ENCODE measurements at places on chromosomes 6 and 20.

- no peak for DNase-seq
Observed at GRCh38 chr6:2971420-2972218, at the start of gene SERPINB6. SERPINB6 (minus strand) TSS chr6:2971567; CDS start chr6:2959332, 12,235 bp downstream.

- DNase-seq, result no peak
Observed at GRCh38 chr6:74577619-74578018, 628.2 kb downstream of the COL12A1 start.

DNA sequence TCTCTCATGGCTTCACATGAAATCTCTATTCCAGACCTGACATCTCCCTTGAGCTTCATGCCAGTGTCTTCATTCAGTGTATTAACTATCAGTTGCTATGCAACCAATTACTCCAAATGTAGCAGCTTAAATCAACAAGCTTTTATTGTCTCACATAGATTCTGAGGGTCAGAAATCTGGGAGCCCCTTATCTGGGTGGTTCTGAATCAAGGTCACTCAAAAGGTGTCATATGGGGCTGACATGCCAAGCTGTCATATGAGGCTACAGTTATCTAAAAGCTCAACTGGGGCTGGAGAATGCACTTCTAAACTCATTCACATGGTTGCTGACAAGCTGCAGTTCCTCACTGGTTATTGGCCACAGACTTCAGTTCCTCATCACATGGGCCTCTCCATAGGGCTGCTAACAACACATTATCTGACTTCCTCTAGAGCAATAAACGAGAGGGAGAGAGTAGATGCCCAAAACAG is 7.3 kb upstream of the CGA start:
- no peak for DNase-seq

DNA sequence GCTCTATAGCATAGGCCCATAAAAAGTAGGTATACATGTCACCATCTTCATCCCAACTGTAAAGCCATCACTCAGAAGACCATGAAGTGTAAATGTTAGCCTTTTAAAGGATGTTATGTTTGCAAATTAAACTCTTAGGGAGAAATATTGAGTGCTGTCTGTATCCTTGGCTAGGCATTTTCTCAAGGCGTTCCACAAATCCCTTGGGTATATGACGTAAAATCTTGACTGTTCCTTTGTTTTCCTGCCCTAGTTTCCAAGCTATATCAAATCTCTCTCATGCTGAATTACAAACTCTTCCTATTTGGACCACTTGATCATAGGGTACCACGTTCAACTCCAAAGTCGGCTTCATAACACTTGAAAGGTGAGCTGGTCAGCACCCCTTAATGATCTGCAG is 486.2 kb downstream of the HDGFL1 start:
- DNase-seq, result no peak

GRCh38 chr6:36196113-36196879 is at the start of gene BRPF3:
BRPF3 (plus strand) TSS chr6:36196744; CDS start chr6:36200323, 3,579 bp downstream.
- DNase-seq, result peak; percentile 28

DNA sequence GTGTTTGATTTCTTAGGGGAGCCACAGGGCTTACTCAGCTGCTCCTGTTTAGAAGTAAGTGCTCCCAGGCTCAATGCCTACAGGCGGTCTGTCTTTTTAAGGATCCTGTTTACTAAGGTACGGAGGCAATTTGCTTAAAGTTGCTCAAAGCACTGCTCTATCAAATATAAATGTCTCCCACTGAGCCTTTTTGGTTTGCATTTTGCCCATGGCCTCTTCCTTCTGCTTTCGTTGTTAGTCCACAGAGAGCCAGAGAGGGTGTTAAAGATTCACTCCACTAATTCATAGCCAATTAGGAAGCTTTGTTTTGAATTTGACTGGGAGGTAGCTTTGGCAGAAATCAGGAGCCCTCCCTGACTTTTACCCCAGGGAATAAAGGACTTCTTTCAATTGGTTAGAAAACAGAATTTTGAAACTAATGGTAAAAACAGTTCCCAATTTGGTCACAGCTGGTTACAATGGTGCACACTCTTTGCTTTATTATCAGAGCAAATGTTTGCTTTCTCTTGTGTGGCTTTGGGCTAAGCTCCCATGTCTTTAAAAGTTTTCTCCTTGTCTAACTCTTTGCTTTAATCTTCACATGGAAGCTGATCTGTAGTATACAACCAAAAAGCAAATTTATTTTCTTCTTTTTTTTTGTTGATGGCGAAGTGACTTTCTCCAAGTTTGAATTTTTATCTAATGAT is 126.2 kb downstream of the IMPG1 start:
- DNase-seq, result no peak

DNA sequence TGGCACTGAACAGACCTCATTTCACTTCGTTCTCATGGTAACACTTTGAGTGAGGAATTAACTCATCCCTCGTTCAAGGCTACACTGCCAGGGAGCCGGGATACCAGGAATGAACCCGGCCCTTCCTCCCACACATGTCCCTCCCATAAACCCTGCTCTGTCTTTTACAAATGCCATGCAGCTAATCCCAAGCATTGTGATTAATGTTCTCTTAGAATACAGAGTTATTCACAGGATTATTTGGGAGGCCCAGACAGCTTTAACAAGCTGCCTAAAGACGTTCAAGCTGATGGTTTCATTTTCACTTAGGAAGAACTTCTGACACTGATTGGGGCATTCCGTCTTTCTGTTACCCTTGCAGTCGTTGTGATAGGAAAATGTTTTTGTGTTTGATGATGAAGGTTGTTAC is 42.5 kb upstream of the CD83 start:
- DNase-seq, result no peak

- DNase-seq, result peak; percentile 7
Observed at GRCh38 chr6:166540631-166541331, 45.7 kb downstream of the RAMACL start.

DNA sequence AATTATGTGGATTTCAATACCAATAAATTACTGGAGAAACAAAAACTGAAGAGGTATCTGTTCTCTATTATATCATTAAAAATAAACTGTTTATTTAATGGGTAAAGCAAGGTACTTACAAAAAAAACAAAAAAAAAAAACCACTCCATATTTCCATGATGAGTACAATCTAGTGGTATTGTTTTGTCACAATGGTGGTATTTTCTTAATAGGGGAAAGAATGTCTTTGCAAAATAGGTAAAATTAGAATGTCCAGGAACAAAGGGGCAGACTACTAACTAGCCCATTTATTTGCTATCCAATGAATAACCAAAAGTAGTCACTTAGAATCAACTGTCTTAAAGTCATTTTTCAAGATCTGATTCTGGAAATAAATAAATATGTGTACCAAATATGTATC is 92.0 kb downstream of the ARHGAP18 start:
- no peak for DNase-seq

- DNase-seq, result peak; percentile 44
Observed at GRCh38 chr6:25962149-25963127, at the start of gene TRIM38. TRIM38 (plus strand) TSS chr6:25962802; CDS start chr6:25966523, 3,721 bp downstream.

- DNase-seq, result no peak
Observed at GRCh38 chr6:8578006-8578405, 142.7 kb upstream of the SLC35B3 start.

GRCh38 chr6:127496471-127496870 is 22.7 kb downstream of the MTCL3 start:
- no peak for DNase-seq

DNA sequence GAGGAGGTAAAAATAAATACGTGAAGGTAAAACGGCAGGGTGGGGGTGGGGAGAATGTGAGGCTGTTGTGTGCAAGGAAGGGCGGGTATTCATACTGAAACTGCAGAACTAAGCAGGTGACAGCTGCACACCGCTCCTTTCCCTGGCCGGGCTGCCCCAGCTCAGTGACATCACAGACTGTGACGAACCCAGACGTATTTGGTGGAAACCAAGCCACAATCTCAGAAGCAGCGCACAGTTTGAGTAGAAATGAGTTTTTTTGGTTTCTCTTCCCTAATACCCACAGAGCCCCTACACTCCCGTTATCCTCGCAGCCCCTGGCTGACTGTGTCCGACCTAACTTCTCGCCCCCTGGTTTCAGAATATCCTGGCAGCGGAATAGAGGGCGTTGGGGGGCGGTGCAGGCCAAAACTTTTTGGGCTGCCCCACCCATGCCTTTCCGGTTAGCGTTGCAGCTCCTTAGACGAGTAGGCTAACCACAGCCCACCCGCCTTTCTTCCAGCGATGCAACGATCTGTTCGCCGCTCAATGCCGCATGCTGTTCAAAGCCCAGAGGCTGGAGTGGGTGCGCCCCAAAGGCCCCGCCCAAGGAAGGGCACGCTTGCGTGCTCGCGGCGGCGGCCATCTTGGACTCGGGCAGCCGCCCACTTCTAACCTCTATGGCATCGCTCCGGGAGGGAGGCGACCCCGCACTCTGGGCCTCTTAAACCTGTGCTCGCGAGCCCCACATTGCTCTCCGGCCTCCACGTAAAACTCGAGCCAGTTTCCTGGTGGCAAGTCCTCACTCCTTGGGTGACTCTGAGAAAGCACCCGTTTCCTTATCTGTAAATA is 9.1 kb downstream of the BAK1 start:
- DNase-seq, result peak; percentile 78

- DNase-seq, result no peak
Observed at GRCh38 chr6:80637312-80637711, 530.8 kb downstream of the BCKDHB start.

GRCh38 chr20:37759052-37759553 is 65.3 kb downstream of the CTNNBL1 start:
- no peak for DNase-seq

- no peak for DNase-seq
Observed at GRCh38 chr6:17473554-17473953, 80.2 kb downstream of the CAP2 start.

- no peak for DNase-seq
Observed at GRCh38 chr6:129517288-129517687, 192.7 kb downstream of the ARHGAP18 start.

GRCh38 chr6:169490246-169490641 is 211.6 kb downstream of the WDR27 start:
- no peak for DNase-seq

GRCh38 chr6:148530976-148531375 is 188.3 kb downstream of the SASH1 start:
- DNase-seq, result no peak

DNA sequence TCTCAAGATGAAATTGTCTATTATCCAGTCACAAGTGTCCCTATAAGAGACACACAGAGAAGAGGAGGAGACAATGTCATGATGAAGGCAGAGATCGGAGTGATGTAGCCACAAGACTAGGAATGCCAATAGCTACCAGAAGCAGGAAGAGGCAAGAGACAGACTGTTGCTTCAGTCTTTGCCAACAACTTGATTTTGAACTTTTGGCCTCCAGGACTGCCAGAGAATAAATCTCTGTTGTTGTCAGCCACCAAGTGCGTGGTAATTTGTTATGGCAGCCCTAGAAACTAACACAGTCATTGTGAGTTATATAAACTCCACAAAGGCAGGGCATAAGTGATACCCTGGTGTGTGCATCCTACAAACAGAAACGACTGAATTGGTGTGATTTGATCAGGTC is 517.0 kb downstream of the BTBD3 start:
- no peak for DNase-seq

GRCh38 chr6:4313044-4313686 is 177.8 kb upstream of the ECI2 start:
- no peak for DNase-seq

- DNase-seq, result no peak
Observed at GRCh38 chr6:830667-831327, 137.9 kb upstream of the EXOC2 start.

DNA sequence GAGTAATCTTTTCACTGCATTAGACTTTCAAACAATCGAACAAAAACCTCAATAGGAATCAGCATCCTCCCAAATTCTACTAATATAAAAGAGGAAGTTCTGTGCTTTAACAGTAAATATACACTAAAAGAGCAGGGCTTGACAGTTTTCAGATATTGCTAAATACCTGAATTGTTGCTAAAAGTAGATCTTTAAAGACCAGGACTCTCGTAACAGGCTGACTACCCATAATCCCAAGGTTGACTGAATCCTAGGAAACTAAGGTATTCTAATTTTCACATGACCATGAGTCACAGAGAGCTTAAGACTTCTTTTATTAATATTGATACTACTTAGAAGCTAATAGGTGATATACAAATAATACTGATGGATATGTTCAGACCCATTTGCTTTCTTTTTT is 10.1 kb downstream of the CD164 start:
- no peak for DNase-seq

DNA sequence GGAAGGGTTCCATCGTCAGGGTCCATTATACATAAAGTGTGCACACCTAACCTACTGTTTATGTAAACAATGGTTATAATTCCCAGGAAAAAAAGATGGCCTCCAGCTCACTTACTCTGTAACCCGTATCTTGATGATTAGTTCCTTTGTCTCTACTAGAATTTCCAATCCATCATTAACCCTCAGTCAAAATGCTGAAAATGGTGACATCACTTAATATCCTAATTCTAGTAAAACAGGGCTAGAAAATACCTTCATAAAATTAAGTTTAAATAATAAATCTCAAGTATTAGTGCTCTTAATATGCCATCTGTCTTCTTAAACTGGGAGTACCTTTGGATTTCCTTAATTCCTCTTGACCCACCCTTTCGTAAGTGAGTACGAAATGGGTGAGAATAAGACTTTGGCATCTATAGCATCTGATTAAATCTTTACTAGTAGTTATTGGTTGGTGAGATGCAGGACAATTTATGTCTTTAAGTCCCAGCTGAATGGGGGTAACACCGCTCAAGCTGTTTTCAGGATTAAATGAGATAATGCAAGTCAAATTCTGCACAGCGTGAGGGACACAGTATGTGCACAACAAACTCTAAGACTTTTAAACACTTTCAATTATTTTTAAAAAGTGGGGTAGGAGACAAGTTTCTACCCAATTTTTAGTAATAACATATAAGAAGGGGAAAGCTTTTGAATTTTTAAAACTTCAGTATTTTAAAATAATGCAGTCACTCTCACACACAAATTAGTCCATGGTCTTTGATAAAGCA is 1.6 kb downstream of the HMGN3 start:
- DNase-seq, result no peak

DNA sequence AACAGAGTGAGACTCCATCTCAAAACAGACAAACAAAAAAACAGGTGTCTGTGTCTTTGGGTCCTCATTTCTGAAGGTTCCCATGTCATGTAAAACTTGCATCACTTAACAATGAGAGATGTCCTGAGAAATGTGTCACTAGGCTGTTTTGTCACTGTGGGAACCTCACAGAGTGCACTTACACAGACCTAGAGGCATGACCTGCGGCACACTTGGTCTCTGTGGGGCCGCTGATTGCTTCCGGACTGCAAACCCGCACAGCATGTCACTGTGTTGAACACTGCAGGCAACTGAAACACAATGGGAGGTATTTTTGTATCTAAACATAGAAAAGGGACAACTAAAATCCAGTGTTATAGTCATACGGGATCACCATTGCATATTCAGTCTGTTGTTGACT is 42.3 kb upstream of the TMEM181 start:
- DNase-seq, result no peak

DNA sequence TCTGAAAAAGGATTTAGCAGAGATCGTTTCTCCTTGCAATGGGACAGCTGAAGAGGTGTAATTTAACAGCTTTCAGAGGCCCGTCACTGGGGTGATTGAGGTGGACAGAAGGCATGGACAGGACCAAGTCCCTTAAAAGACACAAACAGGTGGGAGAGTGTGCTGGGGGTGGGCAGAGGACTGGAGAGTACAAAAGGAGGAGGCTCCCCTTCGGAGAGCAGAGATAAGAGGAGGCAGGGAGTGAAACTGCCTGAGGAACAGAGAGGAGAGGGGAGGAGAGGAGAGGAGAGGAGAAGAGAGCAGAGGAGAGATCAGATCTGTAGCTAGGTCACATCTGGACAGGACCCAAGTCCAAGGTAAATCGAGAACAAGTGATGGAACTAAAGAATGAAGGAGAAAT is 48.6 kb upstream of the PKHD1 start:
- DNase-seq, result no peak

Data from stimulated activated CD8-positive, alpha-beta memory T cell treated with anti-CD3 and anti-CD28 coated beads, Interleukin-4, amount 100 ng/mL, for 4 hours (primary cell).